ENCODE measurements at places on chromosomes 7 and 10.
A peak's percentile ranks its signal among the peaks of the same experiment; 100 is the strongest.

GRCh38 chr10:61973169-61973568 is 71.7 kb downstream of the ARID5B start:
- no peak for DNase-seq

DNA sequence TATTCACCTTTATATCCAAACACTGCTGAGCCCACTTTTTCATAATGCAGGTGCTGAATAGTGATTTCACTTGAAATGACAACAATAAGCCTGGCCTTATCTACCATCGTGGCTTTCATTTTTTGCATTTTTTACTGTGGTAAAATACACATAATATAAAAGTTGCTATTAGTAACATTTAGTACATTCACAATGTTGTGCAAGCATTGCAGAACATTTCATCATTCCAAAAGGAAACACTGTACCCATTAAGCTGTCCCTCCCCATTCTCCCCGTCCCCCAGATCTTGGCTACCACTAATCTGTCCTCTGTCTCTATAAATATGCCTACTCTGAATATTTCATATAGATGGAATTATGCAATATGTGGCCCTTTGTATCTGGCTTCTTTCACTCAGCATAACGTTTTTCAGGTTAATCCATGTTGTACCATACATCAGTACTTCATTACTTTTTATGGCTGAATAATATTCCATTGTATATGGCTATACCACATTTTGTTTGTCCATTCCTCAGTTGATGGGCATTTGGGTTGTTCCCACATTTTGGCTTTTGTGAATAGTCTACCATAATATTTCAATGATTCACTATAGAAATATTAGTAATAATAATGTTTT is 68.5 kb upstream of the ARID5B start:
- no peak for DNase-seq

GRCh38 chr10:4704034-4704545 is 121.9 kb upstream of the AKR1E2 start:
- DNase-seq: no peak

DNA sequence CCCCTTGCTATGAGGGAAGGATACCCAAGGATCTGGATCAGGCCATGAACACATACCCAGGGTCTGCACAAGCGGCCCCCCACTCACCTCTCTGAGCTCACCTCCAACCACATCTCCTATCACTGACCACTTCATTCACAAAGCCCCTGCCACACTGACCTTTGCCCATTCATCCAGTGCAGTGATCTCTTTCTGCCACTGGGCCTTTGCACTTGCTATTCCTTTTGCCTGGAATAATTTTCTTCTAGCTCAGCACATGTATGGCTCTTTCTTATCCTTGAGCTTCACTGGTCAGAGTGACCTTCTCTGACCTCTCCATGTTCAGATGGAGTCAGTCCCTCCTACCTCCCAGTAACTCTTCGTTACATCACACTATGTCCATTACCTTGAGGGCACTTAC is 48.3 kb downstream of the ADRA2A start:
- DNase-seq: no peak

- no peak for DNase-seq
Observed at GRCh38 chr7:33900501-33900900, 4.8 kb upstream of the BMPER start.

DNA sequence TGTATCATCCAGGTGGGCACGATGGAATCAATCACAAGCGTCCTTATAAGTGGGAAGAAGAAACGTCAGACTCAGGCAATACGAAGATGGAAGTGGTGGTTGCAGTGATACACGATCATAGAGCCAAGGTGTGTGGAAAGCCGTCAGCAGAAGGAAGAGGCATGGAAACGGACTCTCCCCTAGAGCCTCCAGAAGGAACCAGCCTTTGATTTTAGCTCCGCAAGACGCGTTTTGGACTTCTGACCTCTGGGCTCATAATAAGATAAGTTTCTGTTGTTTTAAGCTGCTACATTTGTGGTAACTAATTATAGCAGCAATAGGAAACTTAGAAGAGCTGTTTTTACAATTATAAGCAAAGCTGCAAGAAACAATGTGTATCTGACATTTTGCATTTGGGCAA is 14.8 kb downstream of the FANK1 start:
- DNase-seq: no peak

DNA sequence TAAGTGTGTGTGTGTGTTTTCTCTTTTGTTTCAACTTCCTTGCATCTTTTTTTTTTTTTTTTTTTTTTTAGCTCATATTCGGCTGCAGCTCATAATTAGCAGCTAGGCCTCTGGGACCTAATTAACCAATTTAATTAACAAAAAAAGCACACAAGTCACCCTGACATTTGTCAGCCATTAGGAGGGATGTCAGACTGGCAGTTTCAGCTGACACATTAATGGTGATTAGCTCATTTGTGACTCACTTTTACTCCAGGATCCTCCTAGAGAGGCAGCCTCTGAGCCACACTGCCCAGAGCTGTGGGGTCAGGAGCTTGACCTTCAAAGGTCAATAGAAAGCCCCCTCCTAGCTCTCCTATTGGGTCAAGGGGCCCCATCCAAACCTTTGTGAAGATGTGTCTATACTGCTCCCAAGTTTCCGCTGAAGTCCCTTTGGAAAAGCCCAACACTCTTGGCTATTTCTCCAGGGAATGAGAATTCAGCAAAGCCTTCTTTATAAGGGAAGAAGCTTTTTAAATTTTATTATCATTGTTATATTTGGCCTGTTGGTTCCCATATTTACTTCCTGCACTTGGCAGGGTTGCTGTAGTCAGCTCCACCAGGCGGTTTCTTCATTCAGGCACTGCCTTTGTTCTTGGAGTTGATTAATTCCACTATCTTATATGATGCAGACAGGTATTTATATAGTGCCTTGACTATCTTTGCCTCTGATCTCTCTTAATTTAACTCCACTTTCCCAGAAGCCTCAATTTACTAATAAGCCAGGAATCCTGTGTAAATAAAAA is 109.5 kb upstream of the HABP2 start:
- no peak for DNase-seq

- DNase-seq: no peak
Observed at GRCh38 chr7:116801092-116801710, 61.2 kb upstream of the CAPZA2 start.

GRCh38 chr10:124560377-124561105 is 98.9 kb downstream of the LHPP start:
- DNase-seq: no peak

GRCh38 chr7:100914208-100914878 is 18.7 kb upstream of the ACHE start:
- no peak for DNase-seq

DNA sequence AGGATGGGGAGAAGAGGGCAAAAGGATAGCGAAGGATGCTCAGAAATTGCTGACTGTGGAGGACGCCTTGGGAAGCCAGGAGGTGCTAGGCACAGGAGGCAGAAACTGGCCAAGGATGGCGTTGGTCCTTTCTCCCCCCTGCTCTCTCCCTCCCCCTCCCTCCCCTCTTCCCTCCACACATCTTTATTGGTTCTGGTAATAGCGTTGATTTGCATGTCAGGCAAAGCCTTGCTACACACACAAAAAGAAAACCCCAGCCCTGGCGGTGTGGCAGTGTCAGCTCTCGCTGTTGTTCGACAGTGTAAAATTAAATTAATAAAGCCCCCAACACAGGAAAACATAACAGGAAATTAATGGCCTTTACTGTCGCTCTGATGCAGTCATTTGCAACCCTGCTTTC is 47.2 kb downstream of the PAX2 start:
- DNase-seq: no peak

- DNase-seq: no peak
Observed at GRCh38 chr10:10792681-10793080, 225.0 kb upstream of the CELF2 start.

- no peak for DNase-seq
Observed at GRCh38 chr7:107387573-107388219, 82.2 kb upstream of the GPR22 start.

GRCh38 chr7:12612622-12613021 is 42.1 kb downstream of the SCIN start:
- no peak for DNase-seq

- no peak for DNase-seq
Observed at GRCh38 chr10:714214-714613, 24.7 kb upstream of the DIP2C start.

DNA sequence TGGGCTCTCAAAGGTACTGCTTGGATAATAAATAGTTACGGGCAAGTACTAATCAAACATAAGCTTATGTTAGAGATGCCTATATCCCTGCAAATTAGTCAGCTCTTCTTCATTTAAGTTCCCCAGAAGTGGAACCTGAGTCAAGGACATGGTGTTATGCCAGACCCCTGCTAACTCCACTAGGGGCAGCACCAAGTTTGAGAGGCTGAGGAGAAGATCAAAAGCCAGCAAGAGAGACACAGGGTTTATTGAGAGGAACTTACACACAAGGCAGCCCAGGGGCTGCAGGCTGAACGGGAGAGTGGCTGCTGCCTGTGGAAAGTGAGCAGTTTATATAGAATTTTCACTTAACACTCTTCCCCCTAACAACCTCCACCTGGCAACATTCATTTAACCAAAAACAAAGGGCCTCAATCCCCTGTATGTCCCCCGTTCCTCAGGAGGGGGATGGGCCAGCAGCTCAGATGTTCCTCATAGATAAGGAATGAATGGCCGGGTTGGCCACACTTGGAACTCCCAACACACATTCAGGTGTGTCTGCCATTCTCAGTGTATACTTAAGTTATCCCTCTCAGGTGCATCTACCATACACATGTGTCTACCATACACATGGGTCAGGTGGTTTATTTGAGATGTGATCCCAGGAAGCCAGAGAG is 62.6 kb upstream of the GHITM start:
- DNase-seq: no peak

DNA sequence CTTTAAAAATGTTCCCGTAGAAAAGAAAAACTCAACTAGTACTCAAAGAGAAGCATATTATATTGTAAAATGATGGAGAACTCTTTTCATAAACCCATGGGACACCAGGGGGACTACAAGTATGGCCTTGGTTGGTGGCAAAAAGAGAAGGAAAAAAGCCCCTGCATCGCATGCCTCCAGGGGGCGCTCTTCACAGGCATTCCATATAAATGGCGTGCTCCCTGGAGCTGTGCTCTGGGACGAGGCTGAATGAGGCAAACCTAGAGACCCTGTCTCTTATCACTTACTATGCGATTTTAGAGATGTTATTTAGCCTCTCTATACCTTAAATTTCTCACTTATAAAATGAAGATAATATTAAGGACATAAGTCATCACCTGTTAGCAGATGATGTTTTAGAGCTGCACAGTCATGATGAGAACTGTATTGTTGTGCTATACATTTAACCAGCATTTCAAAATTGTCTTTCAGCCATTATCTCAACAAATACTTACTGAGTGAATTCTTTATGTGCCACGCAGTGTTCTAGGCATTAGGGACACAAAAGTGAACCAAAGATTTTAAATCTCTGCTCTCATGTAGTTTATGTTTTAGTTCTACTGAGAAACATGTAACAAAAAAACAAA is 105.8 kb downstream of the ARHGAP21 start:
- DNase-seq: peak; percentile 46

- no peak for DNase-seq
Observed at GRCh38 chr7:136034132-136034531, 57.0 kb upstream of the MTPN start.

GRCh38 chr10:117543225-117544003 is 868 bp downstream of the EMX2 start:
- no peak for DNase-seq

DNA sequence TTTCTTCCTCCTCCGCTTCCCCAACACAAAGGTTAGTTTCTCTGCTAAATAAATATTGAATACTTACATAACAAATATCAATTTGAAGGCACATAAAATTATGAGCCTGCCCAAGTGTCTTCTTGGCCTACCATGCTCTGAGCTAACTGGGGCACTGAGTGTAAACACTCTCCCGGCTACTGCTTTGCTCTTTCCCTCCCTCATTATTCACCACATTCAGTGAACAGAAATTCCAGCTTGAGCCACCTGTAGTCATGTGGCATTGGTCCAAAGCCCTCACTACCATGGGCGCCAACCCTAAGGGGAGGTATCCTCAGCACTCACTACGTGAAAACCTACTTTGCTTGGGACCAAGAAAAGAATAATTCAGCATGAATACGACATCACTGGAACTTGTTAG is 409.0 kb downstream of the KCNMA1 start:
- DNase-seq: no peak

DNA sequence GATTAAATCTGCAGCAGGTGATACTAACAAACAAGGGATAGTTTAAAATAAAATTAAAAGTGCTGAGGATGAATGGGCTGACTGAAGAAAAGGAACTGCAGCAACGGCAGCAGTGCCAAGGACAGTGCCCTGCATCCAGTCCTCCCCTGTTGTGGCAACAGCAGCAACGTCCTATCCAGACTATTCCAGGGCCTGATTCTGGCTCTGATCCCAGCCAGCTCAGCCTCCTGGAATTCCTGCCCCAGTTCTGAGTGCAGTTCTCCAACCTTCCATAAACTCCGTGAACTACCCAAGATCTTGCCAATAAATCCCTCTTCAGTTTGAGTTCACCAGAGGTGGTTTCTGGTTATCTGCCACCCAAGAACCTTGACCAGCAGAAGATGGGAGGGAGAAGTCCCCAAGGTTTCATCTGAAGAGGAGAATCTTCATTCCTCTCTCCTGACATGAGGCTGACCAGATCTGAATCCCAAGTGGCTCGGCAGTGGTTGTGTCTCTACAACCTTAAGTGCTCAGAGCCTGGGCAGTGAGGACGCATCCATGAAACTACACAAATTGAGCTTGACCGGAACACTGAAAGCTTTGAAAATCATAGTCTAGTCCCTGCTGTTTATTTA is 115.8 kb downstream of the SORBS1 start:
- DNase-seq: no peak

GRCh38 chr7:88117325-88117724 is 102.5 kb downstream of the SRI start:
- DNase-seq: no peak

- no peak for DNase-seq
Observed at GRCh38 chr10:3530783-3531645, 254.0 kb downstream of the KLF6 start.

DNA sequence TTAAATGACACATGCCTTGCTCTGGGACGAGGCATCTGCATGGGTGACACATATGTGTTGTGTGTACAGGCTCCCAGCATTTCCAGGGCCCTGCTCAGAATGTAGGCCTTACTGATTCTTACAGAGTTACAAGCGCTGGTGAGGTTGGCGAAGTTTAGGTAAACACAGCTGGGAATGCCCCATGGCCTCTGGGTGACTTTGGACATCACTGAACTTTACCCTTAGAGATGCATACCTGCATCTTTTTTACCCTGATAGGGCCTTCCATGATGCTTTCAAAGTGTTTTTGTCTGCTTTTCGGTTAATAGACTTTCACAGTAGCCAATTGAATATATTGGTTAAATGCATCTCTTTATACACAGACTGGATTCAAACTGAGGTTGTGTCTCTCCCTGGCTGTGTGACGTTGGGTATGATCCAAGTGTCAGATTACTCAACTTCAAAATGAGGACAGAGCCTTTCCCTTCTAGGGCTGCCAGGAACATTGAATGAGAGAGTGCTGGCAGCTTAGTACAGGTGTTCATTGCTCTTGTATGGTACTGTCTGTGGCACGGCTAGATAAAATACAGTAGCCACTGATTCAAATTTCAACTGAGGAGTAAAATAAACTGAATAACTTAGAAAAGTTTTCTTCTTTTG is 29.5 kb downstream of the EGFR start:
- DNase-seq: no peak

Data from stimulated activated CD4-positive, alpha-beta T cell treated with anti-CD3 and anti-CD28 coated beads, TNF-alpha, amount 100 ng/mL, for 24 hours (primary cell).